ENCODE measurements at places on chromosomes 2 and 18.

DNA sequence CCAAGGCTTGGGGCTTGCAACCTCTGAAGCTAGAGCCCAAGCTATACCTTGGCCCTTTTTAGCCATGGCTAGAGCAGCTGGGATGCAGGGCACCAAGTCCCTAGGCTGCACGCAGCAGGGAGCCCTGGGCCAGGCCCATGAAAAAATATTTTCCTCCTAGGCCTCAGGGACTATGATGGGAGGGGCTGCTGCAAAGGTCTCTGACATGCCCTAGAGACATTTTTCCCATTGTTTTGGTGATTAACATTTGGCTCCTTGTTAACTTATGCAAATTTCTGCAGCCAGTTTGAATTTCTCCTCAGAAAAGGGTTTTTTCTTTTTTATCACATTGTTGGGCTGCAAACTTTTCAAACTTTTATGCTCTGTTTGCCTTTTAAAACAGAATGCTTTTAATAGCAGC is 56.9 kb upstream of the LHCGR start:
- DNase-seq: no peak

DNA sequence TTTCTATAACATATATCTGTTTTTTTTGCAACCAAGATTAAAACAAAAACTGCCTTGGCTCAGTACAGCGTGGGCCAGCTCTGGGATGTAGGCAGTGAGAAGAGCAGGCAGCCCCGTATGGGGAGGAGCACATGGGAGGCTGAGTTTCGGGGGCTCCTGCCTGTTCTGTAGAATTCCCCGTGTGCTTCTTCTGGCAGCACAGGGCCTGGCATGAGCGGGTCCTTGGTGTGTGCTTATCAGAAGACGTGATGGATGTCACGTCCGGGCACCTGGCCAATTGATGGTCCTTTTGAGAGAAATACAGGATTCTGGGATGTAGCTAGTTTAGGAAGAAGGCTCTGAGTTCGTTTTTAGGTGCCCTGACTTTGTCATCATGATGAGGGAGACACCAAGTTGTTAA is 16.2 kb downstream of the IMPA2 start:
- no peak for DNase-seq

DNA sequence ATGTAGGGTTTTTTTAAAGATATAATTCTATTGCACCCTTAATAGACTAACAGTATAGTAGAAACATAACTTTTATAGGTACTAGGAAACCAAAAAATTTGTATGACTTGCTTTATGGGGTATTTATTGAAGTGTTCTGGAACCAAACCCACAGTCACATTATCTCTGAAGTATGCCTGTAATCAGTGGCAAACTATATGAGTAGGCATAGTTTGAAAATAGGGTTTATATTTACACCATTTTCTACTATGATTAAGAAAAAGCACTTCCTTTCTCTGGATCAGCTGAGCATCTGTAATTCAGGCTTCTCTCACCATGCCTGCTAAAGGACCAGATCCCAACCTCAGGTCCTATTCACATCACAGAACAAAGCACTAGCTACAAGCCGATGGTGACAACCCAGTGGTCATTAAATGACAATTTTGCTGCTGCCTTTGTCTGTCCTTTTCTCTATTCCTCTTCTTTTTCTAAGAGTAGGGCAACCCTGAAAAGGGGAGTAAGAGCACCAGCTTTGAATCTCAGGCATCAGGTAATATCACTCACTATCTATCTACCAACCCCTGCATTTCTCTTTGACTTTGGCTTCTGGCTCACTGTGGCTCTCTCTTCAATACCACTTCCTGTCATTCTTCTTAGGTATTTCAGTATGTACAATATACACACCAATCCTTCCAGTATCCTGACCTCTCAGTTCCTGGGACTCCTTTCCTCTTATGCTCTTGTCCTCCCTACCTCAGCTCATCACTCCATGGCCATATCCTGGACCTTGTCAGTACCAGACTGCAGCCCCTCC is 14.4 kb downstream of the NEMP2 start:
- no peak for DNase-seq

DNA sequence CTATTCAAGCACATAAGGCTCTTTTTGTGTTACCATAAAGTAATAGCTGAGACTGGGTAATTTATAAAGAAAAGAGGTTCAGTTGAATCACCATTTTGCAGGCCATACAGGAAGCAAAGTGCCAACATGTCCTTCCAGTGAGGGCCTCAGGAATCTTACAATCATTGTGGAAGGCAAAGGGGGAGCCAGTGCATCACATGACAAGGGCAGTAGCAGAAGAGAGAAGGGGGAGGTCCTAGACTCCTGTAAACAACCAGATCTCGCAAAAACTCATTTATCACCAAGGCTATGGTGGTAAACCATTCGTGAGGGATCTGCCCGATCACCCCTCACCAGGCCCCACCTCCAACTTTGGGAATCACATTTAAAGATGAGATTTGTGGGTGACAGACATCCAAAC is 16.7 kb downstream of the DSG4 start:
- no peak for DNase-seq

DNA sequence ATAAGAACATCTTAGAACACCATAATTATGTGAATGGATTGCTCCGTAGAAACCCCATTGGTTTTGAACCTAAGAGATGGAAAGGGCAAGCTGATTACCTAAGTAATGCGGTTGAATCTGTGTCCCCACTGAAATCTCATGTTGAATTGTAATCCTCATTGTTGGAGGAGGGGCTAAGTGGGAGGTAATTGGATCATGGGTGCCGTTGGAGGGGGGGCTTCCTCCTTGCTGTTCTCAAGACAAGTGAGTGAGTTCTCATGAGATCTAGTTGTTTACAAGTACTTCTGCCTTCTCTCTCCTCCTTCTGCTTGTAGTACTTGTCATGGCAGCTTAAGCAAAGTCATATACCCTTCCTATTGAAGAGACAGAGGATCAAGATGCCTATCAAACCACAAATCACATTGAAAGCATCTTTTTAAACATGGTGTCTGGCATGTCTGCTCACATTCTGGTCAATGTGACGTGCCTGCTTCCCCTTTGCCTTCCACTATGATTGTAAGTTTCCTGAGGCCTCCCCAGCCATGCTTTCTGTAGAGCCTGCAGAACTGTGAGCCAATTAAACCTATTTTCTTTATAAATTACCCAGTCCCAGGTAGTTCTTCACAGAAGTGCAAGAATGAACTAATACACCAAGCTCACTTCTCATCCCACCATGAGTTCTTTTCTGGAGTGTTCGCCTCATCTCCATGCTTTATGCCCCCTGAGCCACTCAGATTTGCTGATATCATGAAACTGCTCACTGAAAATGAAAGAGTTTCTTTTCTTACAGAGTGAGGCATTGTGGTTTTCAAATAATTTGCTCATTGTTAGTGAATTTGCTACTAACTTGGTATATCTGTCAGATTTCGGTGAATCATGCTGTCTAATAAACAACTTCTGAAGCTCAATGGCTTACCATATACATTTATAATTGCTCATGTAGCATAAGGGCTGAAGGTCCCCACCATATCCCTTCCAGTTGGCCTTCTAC is 23.6 kb downstream of the KCNE4 start:
- no peak for DNase-seq

GRCh38 chr2:210915912-210916311 is 359.5 kb downstream of the CPS1 start:
- DNase-seq: no peak

DNA sequence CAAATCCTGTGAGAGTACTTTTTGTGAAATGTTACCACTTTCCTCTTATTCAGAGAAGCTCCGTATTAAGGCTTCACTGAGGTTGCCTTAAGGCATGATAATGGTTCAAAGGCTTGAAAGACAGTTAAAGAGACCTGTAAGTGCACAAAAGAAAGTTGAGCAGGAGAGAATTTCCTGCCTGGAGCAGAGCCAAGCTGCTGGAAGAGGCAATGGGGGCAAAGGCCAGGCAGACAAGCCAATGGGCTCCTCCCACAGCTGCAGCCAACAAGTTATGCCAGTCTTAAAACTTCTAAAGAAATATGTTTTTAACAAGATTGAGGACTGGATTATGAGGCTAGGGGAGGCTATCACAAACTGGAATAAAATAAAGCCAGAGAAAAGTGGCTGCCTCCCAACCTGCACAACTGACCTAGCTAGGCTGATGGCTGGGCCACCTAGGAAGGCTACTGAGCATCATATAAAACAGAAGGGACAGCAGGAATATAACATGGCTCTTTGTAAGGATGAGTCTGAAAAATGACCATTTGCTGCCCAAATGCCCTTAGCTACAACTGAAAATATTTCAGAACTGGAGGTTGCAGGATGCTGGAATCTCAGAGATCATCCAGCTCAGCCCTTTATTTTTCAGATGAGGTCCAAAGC is 2.1 kb downstream of the IL1B start:
- DNase-seq: no peak

DNA sequence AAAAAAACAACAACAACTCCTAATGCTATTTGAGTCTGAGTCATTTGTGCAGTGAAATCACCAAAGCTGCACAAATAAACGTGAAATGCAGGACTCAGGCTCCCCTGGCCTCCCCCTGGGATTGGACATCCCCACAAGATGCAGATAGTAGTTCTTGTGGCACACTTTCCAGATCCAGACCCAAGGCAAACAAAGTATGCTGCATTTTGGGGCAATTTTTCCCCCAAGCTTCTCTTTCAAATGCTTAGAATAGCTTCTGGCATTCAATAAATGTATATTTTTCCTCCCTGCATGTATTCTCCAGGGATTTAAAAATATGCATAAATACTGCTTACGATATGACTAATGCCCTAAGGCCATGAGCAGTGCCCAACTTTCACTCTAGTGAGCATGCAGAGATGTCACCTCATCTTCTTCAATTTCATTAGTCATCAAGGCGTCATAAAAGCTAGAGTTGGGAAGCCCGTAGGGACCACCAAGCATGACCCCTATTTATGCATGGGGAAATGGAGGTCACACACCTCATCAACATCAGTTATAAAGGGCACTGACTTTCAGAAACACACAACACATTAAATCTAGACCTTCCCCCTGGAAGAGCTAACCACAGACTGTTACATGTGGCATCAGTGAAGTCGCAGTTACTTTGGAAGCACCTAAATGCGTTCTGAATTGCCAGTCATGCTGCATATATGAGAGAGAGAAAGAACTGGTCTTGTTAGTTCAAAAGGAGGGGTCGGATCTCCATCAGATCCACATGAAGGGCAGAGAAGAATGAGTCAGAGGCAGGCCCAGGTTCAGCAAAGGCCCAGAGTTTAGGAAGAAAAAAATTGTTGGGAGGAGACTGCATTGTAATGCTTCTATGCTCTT is 374.1 kb downstream of the LPIN1 start:
- no peak for DNase-seq

DNA sequence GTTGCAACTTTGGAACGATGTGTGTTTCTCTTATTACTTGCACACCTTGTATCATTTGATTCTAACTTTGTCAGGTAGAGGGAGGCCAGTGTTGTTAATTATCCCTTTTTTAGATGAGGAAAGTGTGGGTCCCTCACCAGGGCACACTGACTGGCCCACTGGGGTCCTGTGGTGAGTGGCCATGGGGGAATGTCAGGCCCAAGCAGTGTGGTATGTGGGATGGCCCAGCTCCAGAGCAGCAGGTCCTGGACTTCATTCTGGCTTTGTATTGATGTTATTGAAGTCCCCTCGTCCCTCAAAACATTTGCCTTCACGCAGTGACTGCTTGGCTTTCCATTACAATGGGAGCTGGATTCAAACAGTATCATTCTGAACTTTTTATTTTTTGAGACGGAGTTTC is 11.7 kb downstream of the NCK2 start:
- DNase-seq: no peak

All from activated CD8-positive, alpha-beta memory T cell treated with anti-CD3 and anti-CD28 coated beads, Interleukin-2, amount 50 U/mL, for 4 hours (primary cell).